Stimulated activated CD8-positive, alpha-beta memory T cell treated with anti-CD3 and anti-CD28 coated beads, Interleukin-15, amount 100 ng/mL, for 48 hours (primary cell): ENCODE measurements at places on chromosomes 1 and 21.

DNA sequence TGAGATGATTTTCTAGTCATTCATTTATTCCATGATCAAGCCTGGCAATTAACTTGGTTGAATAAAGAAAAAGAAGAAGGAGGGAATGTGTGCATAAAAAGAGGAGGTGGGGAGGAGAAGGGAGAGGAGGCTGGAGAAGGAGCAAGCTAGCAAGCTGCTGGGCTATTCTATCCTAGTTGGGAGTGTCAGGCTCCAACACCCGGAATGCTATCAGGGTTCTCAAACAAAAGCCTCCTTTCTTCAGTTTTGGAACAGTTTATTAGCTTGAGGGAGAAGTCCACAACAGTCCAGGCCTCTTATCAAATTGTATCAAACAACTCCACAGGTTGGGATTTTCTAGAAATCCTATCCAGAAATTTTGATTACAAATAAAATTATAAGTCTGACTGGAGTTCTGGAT lies 80.0 kb downstream of the BCAR3 start:
- no peak for DNase-seq

DNA sequence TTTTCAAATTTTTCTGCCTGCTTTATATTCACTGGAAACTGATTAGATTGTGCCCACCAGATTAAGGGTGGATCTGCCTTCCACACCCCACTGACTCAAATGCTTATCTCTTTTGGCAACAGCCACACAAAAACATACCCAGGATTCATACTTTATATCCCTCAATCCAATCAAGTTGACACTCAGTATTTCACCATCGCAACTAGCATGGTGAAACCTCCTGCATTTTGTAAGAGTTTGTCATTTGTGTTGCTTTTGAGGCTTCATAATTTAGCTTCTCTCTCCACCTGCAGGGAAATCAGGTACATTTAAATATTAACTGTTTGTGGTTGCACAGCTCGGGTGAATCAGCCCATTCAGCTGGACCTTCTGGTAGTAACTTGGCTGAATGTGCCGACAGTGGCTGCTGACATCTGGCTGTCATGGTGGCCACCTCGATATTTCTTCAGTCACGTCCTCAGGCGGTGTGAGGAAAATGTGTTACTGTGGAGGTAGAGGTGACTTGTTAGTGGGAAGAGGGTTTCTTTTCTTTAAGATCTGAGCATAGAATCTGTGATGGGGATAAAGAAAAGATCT lies 224.0 kb downstream of the PTBP2 start:
- DNase-seq = no peak

- DNase-seq = no peak
These were observed 44.5 kb downstream of the ACTL8 start for GRCh38 chr1:17799642-17800041.

DNA sequence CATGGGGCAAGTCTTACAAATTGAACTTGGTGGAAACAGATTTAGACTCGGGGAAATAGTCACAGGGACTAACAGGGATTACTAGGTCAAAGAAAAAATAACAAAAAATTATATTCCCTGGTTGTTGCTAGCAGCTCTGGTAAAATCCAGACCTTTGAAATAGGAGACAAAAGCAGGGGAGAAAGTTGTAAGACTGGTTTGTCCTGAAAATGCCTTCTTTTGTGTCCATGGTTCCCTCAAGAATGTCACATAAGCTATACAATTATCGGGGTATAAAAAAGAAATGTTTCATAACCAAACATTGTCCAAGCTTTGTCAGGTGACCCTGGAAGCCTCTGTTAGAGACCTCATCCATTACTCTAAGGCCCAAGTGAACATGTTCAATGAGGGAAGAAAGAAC lies 33.1 kb downstream of the KIAA0319L start:
- no peak for DNase-seq

GRCh38 chr21:42486531-42486930 lies 9.5 kb downstream of the RSPH1 start:
- no peak for DNase-seq

DNA sequence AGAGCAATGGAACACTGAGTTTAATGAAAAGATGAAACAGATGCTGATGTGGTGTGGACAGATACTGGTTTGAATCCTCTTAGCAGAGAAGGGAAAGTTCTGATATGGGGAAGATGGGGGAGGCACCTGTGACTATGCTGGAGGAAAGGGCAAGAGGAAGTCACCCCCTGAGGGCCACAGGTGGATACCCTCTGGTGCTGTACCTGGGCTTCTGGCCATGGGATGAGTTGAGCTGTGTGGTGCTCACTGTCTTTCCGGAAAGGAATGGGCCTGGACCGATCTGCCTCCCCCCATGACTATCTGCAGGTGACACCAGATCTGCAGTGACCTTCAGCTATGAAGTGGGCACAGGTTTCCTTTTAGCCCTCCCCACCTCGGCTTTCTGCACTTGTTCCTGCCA lies 52.4 kb downstream of the IER5 start:
- no peak for DNase-seq

DNA sequence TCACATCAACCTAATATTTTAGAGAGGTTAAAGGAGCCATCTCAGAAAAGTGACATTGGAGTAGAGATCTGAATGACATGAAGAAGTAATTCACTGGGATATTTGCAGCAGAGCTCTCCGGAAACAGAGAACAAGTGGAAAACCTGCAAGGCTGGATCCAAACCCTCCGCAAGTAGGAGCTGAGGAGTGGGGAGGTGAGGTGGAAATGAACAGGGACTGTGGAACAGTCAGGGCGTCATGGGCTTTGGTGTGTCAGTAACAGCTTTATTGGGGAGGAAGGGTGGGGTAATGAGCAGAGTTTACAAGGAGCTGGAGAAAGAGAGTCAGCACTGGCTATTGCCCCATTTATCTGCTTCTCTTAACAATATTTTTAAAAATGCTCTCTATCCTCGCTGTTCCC lies 9.3 kb upstream of the IVL start:
- DNase-seq = no peak

GRCh38 chr1:212867192-212867591 lies 9.1 kb downstream of the FLVCR1 start:
- DNase-seq = no peak

DNA sequence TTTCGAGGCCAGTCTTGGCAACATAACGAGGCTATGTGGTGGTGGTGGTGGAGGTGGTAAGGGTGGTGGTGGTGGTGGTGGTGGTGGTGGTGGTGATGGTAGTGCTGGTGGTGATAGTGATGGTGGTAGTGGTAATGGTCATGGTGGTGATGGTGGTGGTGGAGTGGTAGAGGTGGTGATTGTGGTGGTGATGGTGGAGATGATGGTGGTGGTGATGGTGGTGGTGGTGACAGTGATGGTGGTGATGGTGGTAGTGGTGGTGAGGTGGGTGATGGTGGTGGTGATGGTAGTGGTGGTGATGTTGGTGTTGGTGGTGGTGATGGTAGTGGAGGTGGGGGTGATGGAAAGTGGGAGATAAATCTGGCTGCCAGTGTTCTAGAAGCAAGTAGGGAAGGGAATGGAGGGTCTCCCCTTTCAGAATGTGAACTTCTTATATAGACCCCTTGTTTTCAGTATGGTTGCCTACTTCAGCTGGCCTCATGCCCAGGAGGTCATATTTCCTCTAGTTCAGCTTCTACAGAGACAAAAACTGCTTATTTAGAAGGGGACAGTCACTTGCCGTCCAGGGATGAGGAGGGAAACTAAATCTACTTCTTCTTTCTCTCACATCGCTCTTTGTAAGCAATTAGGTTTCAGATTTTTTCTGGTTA lies 27.5 kb downstream of the SH3BGR start:
- DNase-seq = no peak

- DNase-seq = no peak
These were observed 148.1 kb downstream of the RGS7 start for GRCh38 chr1:241208910-241209379.

- DNase-seq = no peak
These were observed 158.2 kb downstream of the TRIM33 start for GRCh38 chr1:114352797-114353196.

- no peak for DNase-seq
These were observed 18.9 kb downstream of the HTR1D start for GRCh38 chr1:23198373-23198772.

DNA sequence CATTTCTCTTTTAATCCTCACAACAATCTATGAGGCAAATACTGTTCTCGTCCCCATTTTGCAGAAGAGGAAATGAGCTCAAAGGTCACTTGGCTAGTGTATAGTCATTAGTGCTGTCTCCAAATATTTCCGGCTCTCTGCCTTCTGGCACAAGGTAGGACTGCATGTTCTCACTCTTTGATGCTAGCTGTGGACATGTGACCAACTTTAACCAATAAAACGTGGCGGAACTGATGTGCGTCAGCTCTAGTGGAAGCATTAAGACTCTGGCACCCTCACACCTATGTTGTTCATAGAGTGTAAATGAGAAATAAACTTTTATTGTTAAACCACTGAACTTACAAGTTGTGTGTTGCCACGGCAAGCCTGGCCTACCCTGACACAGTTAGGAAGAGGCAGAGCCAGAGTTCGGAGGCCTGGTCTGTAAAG lies 5.0 kb upstream of the KIF21B start:
- DNase-seq = no peak

DNA sequence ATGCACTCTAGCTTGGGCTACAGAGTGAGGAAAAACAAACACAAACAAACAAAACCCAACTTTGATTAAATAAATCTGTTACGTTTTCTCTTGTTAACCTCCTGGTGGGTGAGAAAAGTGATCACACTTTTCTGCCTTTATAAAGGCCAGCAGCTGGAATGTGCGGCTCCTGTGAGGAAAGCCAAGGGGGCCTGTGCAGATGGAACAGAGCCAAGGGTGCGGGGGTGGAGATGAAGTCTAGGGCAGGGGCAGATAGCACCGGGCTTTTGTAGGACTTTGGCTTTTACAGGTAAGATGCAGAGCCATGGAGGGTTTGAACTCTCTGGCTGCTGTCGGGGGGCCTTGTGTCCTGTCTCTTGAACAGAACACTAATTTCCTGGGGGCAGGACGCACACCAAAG lies 40.7 kb upstream of the GPR37L1 start:
- DNase-seq = no peak

DNA sequence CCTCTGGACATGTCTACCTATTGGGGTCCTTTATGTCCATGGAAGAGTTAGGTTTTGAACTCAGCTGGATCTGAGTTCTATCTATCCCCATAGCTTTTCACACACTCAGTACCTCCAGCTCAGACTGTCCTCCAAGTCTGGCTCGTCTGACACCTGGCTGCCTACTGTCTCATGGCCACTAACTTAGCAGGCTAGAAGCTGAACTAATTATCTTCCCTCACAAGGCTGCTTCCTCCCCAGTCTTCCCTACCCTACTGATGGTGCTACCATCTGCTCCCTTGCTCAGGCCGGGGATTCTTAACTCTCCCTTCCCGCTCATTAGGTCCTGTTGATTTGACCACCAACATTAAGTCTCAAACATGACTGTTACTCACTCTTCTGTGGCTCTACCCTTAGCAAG lies 13.4 kb downstream of the VANGL2 start:
- no peak for DNase-seq

- no peak for DNase-seq
These were observed 31.6 kb downstream of the TGFB2 start for GRCh38 chr1:218376722-218377121.

DNA sequence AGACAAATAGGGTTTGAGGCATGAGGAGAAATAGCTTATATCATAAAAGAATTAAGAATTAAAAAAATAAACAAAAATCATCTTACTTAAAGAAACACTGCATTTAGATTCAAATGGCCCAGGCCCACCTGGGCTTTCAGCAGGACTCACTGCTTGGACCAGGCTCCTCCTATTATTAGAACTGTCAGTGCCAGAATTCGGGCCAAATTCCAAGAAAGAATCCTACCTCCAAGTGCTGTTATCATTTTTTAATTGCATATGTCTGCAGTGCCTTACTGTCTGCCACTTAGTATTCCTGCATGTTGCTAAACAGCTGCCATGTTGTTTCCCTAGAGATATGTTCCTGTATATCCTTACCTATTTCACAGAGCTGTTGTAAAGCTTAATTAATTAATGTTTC lies 112.0 kb downstream of the BARHL2 start:
- DNase-seq = no peak
